ENCODE measurements at places on chromosomes 4 and X. TPM values are rescaled to one million over a fixed set of nuclear protein-coding genes. Genes with fewer than 3 reads are reported as not detected.

MAGEB17 gene
- 0.63 TPM for total RNA-seq

GRCh38 chrX:7264399-7264798 is 116.4 kb upstream of the PUDP start:
- DNase-seq, result no peak

- no peak for DNase-seq
Measured at GRCh38 chr4:89720981-89721380, 116.0 kb downstream of the SNCA start.

DNA sequence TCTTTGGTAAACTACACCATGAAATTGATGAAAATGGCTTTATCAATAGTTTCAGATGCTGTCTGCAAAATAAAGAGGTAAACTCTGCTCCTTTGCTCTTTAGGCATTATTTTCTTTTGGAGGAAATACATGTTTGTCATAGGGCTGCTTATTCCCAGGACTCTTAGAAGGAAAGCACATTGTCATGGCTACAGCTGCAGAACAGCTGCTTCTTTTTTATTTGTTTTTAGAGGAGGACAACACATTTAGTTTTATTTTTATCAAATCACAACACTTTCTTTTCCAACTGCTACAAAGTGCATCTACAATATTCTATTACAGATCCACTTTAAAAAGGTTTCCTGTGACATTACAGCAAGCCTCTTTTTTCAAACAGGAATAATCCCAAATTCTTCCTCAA is 12.7 kb upstream of the HPF1 start:
- DNase-seq, result no peak

DNA sequence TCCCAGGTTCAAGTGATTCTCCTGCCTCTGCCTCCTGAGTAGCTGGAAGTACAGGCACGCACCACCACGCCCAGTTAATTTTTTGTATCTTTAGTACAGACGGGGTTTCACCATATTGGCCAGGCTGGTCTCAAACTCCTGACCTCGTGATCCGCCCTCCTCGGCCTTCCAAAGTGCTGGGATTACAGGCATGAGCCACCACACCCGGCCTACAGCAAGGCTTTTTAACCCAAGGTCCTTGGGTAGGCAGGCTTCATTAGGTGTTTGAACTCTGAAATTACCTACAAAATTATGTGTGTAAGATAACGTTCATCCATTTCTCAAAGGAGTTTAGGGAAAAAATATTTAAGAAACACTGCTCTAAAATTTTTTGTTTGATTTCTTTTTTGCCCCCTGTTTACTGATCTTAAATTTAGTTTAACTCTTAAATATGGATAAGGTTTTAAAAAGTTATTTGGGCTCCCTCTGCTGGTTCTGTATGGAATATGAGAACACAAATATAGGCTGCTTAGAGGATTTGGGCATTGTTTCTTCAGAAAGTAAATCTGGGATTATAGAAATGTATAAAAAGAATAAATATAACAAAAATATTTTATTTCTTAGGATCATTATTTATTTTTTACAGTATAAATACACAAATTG is 92.8 kb downstream of the CBR4 start:
- no peak for DNase-seq

HMX1 gene
- total RNA-seq, result 10.0 TPM

- no peak for DNase-seq
Measured at GRCh38 chr4:124135409-124135813, 577.1 kb downstream of the ANKRD50 start.

- no peak for DNase-seq
Measured at GRCh38 chr4:153154007-153154975, 50.0 kb upstream of the TRIM2 start.

- no peak for DNase-seq
Measured at GRCh38 chr4:91935217-91935616, 368.5 kb upstream of the GRID2 start.

VEGFC gene
- total RNA-seq, result 0.61 TPM

GRCh38 chr4:111754003-111754402 is 391.3 kb upstream of the FAM241A start:
- no peak for DNase-seq

DNA sequence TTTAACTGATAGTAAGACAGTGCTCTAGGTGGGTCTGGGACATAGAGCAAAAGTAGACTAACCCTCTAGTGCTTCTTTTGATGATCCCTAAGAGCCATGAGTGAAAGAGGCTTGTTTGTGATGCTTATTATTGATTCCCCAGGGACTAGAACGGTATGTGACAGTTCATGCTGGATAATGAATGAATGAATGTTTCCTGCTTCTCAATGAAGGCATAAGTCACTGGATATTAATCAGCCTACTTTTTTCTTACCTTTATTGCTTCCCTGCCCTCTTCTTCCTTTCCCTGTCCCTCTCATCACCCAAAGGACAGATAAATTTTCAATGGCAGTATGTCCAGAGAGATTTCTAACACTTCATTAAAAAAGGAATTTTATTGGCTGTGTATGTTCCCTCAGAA is 486.2 kb downstream of the RPA4 start:
- no peak for DNase-seq

All from WTC11 (cell line).